Glutamatergic neuron (in vitro differentiated cells): ENCODE measurements at places on chromosomes 7 and 10. TPM values are rescaled to one million over a fixed set of nuclear protein-coding genes. Genes with fewer than 3 reads are reported as not detected.
A peak's percentile ranks its signal among the peaks of the same experiment; 100 is the strongest.

SLC13A1 gene
- not detected for total RNA-seq

ZNF853 gene
- 5.5 TPM for total RNA-seq

ANKRD30A gene
- total RNA-seq = not detected

DNA sequence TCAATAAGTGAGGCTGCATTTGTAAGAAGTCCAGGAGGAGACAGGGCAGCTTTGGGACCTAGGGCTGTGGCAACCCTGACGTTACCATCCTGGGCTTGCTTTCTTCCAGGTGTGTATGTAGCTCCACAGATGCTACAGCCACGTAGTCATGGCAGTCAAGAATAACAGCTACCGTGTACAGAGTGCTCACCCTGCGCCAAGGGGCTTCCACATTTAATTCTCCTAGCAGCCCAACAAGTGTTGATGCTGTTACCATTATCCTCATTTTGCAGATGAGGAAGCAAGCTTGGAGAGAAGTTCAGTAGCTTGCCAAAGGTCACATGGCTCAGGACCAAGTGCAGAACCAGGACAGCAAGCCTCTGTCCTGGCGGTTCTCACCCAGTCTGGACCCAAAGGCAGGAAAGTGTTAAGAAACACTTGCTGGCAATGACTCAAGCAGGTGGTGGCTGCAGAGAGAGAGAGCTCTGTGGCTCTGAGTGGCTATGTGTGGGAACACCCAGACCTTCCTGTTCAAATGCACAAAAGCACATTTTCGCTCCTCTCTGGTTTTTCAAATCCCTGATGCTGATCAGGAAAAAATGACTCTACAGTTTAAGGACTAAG lies 89.8 kb downstream of the CREM start:
- H3K27me3 ChIP-seq = peaks cover 2% of the 10 kb centered on the region
- peaks cover 36% of the 10 kb centered on the region for H3K4me1 ChIP-seq
- H3K4me3 ChIP-seq = no peak overlapping the region
- H3K27ac ChIP-seq = no peak overlapping the region
- no peaks in the 10 kb centered on the region for H3K36me3 ChIP-seq

DNA sequence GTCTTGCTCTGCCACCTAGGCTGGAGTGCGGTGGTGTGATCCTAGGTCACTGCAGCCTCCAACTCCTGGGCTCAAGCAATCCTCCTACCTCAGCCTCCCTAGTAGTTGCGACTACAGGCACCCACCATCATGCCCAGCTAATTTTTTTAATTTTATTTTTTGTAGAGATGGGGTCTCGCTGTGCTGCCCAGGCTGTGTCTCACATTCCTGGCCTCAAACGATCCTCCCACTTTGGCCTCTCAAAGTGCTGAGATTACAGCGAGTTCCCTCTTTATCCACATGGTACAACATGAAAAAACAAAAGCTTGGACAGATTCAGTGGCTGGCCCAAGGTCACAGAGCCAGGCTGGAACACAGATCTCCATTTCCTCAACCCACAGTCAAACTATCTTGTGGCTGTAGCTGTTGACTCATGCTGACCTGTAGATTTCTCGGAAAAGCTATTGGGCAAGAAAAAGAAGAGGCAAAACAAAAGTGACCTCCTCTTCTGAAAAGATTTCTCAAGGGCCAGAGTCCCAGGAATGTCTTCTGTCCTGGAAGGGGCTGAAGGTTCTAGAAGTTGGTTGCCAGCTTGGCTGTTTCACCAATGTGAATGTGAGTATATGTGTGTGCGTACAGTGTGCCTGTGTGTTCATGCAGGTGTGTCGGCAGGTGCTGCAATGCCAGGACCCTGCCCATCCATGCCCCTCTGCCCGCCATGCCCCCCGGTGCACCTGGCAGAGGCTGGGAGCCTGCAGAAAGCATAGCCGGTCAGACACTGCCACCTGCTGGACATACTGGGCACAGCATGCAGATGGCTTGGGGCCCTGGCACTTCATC lies 28.4 kb downstream of the TMEM130 start:
- H3K36me3 ChIP-seq = peaks cover 3% of the 10 kb centered on the region
- H3K4me3 ChIP-seq = no peak overlapping the region
- H3K27me3 ChIP-seq = peaks cover 13% of the 10 kb centered on the region
- DNase-seq = peak; percentile 81

DNA sequence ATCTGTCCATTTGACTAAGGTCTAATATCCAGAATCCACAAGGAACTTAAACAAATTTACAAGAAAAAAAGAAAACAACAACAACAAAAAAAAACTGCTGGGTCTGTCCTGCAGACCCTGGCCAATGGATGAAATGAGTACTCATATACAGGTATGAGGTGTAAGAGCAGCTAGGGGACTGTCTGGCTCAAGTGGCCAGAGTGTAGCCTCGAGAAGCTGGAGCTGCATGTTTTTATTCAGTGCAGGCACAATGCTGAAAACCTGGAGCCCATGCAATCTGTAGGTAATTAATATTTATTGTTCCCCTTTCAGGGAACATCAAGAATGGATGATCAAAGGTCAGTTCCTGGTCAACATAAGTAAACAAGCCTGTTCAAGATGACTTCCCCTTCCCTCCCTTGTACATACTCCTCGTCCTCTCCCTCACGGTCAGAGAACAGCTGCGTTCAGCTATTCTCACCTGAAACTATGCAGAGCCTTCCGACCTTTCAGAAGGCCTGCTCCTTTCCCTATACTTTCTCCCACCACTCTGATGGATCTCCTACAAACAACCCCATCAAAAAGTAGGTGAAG lies 15.5 kb downstream of the CYP2C19 start:
- no peaks in the 10 kb centered on the region for H3K4me1 ChIP-seq
- DNase-seq = no peak
- no peak overlapping the region for H3K27ac ChIP-seq
- H3K36me3 ChIP-seq = no peaks in the 10 kb centered on the region
- no peak overlapping the region for H3K4me3 ChIP-seq
- H3K27me3 ChIP-seq = no peaks in the 10 kb centered on the region

DNA sequence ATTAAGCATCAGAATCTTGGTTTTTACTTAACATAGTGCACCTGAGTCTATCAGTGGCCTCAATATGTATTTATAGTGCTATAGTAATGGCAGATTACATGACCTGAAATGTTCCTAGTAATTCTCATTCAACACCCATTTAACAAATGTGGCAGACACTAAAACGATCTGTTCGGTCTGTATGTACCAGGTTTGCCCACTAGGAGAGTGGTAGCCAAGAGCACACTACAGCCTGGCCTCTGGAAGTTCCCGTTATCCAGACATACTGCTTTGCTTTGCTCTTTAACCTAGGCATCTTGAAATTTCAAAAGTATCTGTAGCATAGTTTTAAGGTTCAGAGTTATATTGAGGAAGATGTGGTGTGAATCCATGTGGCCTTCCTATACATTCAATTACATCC lies 395.7 kb upstream of the NRG3 start:
- no peaks in the 10 kb centered on the region for H3K27me3 ChIP-seq
- no peak for DNase-seq
- no peaks in the 10 kb centered on the region for H3K4me1 ChIP-seq
- no peak overlapping the region for H3K4me3 ChIP-seq
- no peak overlapping the region for H3K27ac ChIP-seq
- no peaks in the 10 kb centered on the region for H3K36me3 ChIP-seq

GRCh38 chr10:69222157-69223027 lies 2.3 kb downstream of the HKDC1 start:
- peaks cover 13% of the 10 kb centered on the region for H3K4me1 ChIP-seq
- DNase-seq = no peak
- peaks cover 6% of the 10 kb centered on the region for H3K27me3 ChIP-seq
- no peaks in the 10 kb centered on the region for H3K36me3 ChIP-seq
- H3K27ac ChIP-seq = no peak overlapping the region

DNA sequence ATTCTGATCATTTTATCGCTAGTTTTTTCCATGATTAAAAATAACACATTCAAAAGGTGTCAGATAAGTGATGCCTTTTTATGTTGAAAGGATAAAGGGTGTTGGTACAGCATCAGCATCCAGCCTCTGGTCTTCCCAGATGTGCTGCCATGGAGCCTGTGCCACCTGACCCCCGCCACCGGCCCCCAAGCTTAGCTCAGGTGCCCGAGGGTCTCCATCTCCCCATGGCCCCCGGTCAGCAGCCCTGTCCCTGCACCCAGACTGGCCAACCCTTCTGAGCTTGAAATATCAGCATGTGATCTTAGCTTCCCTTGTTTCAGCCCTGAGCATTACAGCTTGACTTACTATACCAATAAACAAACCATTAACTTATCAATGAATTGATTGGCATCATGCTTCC lies 24.6 kb downstream of the PFKP start:
- no peaks in the 10 kb centered on the region for H3K36me3 ChIP-seq
- no peak overlapping the region for H3K4me3 ChIP-seq
- H3K27ac ChIP-seq = no peak overlapping the region
- no peaks in the 10 kb centered on the region for H3K27me3 ChIP-seq
- no peaks in the 10 kb centered on the region for H3K4me1 ChIP-seq

- H3K27ac ChIP-seq = peak overlapping the region; percentile 94
- peak overlapping the region; percentile 99 for H3K4me3 ChIP-seq
- H3K27me3 ChIP-seq = peaks cover 3% of the 10 kb centered on the region
- H3K4me1 ChIP-seq = peaks cover 19% of the 10 kb centered on the region
- H3K36me3 ChIP-seq = no peaks in the 10 kb centered on the region
- DNase-seq = no peak
These were observed 35.9 kb downstream of the ACSM6 start for GRCh38 chr10:95229724-95230627.
